ENCODE measurements at places on chromosomes 16 and 17.
A peak's percentile ranks its signal among the peaks of the same experiment; 100 is the strongest.

DNA sequence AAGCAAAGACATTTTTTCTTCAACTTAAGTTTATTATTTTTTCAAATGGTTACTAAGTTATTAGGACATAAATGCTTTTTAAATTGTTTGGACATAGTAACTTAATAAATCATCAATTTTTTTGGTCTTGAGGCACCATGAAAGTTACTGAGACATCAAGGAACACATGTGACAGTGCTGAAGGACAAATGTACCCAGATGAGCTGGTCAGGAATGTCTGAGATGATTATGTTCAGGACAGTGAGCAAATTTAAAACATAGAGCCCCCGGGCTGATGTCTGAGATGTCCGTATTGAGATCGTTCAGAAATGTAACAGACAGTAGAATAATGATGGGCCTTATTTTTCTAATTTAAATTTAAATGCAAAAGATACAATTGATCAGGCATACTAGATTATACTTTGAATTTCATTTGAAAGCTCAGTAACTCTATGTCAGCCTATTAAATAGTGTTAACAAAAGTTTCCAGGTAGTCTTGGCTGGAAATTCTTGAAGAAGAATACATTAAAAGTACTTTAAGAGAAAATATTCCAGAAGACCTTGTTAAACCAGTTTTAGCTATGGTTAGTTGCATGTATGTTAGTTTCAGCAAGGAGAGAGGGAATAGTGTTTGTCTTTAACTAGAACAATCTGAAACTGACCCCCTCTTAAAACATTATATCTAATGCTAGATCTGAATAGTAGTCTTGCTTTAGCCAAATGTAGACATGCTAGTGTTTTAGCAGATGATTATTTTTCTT, 36.4 kb downstream of the SEC14L1 start:
- DNase-seq, result peak; percentile 11

DNA sequence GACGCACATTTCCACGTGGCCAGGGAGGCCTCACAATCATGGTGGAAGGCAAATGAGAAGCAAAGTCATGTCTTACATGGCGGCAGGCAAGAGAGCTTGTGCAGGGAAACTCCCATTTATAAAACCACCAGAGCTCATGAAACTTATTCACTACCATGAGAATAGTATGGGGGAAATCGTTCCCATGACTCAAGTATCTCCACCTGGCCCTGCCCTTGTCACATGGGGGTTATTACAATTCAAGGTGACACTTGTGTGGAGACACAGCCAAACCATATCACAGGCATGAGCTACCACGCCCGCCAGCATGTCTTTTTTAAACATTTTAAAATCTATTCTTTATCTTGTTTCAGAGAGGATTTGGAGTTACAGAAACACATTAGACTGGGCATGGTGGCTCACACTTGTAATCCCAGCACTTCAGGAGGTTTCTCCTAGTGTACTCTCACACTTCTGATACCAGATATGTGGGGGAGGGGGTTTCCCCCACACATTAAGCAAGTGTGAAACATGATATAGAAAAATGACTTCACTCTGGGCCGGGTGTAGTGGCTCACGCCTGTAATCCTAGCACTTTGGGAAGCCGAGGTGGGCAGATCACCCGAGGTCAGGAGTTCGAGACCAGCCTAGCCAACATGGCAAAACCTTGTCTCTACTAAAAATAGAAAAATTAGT, 5.6 kb upstream of the ATMIN start:
- no peak for DNase-seq

GRCh38 chr16:9441012-9441411, 349.6 kb downstream of the HAPSTR1 start:
- no peak for DNase-seq

- no peak for DNase-seq
These were observed 98.2 kb downstream of the USP32 start for GRCh38 chr17:60293580-60294335.

DNA sequence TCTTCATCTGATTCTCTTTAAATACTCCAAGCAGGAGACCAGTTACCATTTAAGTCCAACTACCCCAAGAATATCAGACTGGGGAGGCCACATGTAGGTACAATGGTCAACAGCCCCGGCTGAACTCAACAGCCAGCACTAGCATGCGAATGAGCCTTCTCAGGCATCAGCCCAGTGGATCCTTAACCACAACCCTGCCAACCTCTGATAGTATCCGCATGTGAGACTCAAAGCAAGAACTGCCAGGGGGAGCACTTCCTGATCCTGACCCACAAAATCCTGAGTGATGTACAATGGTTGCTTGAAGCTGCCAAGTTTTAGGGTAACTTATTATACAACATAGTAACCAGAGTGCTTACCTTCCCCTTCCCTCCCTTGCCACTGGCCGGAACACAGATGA, 4.0 kb downstream of the PYY start:
- DNase-seq, result no peak

GRCh38 chr17:46832945-46833839, 14.7 kb upstream of the WNT3 start:
- peak; percentile 51 for DNase-seq

DNA sequence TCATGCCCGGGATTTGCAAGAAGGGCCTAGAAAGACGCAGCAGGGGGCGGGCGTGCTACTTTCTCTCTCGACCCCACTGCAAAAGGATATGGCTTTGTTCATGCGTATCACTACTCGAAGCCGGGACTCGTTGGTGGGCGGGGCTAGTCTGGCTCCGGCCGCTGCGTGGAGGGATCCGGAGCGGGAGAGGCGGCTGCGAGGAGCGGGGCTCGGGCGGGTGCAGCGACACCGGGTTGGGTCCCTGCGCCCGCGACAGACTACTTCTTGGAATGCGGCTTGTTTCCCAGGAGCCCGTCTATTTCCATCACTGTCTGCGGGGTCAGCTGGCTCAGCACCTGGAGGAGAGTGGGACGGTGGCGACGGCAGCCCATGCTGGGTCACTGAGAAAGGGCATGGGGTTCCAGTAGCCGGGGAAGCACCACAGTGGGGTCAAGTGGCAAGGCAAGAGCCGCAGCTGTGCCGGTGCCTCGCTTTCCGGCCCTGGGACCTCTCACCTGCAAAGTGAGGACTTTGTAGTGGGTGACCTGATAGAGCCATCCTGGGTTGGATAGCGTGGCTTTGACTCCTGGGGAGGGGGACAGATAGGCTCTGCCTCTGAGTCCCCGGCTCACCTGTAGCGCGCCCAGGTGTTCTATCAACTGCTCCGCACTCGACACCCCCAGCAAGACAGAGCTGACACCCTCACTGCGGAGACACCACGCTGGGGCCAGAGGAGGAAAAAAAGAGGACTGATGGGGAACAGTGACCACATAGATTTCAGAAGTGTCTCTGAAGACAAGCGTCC, 6.6 kb downstream of the KCNAB3 start:
- peak; percentile 90 for DNase-seq

GRCh38 chr16:1119766-1120576, 23.9 kb upstream of the C1QTNF8 start:
- no peak for DNase-seq

DNA sequence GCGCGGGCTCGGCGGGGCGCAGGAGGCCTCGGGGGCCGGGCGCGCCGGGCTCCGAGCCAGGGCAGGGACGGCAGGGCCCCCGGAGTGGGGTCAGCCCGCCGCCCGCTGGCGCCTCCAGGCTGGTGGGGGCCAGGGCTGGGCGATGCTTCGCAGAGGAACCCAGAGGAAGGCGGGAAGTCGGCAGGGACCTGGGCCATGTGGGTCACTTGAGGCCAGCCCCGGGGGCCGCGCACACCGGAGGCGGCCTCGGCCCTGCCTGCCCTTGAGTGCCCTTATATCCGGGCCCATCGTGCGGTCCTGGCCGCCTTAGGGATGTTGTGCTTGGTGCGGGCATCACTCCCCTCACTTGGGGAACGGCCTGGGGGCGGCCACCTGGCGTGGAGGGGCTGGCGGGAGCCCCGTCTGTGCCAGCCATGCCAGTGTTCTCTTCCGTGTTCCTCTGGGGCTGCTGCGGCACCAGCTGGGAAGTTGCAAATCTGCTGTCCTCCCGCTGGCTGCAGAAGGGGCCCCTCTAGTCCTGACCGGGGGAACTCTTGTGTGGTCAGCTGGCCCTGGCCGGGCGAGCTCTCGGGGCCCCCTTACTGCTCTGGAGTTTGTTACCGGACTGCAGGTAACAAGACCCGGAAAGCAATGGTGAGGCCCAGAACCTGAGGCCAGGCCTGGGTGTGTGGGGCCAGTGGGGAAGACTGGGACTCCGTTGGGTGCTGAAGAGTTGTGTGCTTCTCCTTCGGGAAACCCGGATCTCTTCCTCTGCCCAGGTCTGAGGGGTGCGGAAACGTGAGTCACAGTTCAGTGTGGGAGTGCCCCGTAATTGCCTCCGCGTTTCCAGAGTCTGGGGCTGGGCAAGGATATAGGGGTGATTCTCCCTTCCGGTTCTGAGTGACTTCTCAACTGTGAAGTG, 849 bp downstream of the CAPN15 start:
- no peak for DNase-seq

DNA sequence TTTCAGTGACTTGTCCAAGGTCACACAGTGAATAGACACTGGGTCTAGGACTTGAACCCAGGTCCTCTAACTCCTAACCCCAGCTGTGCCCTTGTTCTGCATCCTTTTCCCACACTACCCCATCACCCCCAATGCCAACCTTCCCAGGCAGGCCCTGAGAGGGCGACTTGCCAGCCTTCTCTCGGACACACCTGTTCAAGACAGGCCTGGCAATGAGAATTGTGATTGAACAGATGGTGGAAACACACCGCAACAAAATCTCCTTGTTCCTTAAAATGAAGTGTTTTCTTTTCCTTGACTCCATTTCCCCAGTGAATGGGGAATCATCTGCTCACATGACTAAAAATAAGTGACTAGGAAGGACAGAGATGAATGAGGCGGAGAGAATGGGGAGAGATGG, 189.5 kb upstream of the ASIC2 start:
- no peak for DNase-seq
